ENCODE measurements at places on chromosomes 13 and 19.

- DNase-seq: no peak
Observed at GRCh38 chr19:40990972-40991381, at the start of gene CYP2B6. Gene CYP2B6, plus strand, starts transcription at chr19:40991282. Its CDS starts 24 bp downstream, at chr19:40991306.

GRCh38 chr19:6239401-6239844 is 40.4 kb downstream of the MLLT1 start:
- no peak for DNase-seq

DNA sequence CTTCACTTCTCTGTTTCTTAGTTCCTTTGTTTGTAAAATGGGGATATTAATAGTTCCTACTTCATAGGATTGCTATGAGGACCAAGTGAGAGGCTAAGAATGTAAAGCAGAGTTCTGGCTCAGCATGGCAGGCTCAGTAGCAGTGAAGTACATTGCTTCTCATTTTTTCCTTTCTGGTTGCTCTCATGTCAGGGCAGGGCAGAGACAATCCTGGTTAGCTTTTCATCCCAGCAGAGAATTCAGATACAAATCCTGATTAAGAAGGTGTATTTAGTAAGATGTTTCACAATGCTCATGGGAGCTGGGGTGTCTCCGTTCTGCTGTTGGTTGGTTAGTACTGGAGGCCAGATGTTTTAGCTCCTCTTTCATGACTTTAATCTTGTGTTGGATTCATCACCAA is 42.9 kb downstream of the WASF3 start:
- DNase-seq: no peak

DNA sequence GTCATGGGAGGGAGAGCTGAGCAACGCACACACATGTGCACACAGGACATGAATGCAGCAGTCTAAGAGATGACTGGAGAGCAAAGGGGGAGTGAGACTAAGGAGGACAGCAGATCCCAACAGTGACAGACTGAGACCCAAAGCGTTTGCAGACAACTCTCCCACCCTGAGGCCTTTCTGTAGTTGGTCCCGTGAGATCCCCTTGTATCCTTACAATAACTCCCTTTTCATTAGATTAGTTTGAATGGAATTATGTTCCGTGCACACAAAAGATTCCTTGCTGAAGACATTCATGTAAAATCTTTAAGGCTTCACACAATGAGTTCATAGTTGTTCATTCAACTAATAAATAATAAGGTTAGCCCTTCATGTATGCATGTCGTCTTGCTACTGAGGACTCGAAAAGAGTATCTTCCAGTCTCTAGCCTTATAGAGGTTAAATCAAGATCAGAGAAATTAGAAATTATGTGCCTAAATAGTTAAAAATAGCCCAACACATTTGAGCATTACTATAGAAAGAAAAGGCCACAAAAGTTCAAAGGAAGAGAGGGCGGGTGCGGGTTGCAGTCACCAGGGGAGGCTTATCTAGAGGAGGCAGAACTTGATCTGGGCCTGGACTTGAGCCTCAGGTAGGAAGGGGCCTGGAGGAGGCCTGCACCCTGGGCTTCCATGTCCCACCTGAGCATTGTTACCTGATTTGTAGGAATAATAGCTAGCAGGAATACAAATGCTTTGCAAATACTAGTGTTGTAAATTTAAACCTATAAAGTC is 3.1 kb upstream of the GTF3A start:
- DNase-seq: no peak

GRCh38 chr19:1591421-1592023 is 1.1 kb downstream of the MBD3 start:
- no peak for DNase-seq

DNA sequence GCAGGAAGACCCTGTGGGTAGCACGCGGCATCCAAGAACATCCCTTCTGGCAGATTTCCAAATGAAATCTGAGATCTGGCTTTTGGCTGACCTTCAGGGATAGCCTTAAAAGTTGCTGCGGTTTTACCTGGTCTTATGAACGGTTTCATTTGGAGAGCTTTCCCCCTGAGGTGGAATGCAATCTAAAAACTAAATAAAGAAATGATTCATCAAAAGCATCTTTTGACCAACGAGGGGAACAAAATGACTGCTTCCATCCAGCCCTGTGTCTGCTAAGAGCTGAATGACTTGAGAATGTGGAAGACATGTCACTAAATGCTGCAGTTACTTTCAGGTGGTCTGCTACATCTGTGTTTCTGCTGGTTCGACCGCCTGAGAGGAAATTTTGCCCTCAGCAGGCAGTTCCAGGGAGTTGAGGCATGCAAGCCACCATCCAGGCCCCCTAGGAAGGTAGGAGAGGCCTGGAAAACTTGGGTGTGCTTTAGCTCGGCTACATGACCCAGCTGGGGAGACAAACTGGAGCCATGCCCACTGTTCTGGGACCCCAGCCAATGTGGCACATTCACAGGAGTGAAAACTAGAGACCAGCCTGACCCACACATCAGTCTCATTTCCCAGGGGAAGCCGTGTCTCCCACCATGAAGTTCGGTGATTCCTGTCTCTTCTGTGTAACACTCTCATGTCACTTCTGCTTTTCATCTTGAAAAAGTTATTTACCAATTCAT is 175.1 kb upstream of the KL start:
- DNase-seq: no peak

DNA sequence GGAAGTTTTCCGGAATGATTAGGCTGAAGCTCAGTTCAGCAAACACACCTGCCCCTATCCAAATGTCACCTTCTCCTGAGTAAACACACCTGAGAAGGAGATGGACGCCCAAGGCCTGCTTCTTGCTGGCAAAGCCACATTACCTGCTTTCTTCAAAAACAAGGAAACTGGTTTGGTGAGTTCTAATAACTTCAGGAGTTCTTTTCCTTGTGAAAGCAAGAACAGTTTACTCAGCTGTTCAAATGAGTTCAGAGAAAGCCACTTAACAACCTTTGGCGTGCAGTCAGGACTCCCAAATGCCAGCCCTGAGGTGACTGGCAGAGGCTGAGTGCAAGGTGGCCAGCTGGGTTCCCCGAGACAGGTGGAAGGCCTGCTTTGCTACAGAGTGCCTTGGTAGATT is 160.5 kb downstream of the STK24 start:
- no peak for DNase-seq

DNA sequence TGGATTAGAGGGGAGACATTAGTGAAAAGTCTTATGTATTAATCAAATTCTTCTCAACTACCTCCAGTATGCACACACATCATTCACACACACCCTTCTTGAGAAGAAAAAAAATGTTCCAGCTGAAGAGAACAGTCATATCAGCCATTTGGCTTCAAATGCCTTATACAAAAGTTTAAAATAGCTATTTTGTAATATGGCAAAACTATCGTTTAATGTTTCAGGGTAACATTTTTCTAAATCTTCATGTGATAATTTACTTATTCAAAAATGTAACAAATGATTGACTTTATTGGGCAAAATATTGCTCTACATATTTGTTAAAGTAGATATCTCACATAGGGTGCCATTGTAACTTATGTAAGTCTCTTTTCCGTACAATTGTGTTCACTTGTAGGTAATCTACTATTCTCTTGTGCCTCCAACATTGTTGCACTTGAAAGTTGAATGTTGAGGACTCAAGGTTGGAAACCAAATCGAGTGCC is 13.6 kb downstream of the ZIC2 start:
- DNase-seq: no peak

GRCh38 chr19:19406878-19407632 is 1.6 kb downstream of the GATAD2A start:
- peak; percentile 43 for DNase-seq

GRCh38 chr19:4031420-4031819 is 23.9 kb downstream of the PIAS4 start:
- DNase-seq: no peak

DNA sequence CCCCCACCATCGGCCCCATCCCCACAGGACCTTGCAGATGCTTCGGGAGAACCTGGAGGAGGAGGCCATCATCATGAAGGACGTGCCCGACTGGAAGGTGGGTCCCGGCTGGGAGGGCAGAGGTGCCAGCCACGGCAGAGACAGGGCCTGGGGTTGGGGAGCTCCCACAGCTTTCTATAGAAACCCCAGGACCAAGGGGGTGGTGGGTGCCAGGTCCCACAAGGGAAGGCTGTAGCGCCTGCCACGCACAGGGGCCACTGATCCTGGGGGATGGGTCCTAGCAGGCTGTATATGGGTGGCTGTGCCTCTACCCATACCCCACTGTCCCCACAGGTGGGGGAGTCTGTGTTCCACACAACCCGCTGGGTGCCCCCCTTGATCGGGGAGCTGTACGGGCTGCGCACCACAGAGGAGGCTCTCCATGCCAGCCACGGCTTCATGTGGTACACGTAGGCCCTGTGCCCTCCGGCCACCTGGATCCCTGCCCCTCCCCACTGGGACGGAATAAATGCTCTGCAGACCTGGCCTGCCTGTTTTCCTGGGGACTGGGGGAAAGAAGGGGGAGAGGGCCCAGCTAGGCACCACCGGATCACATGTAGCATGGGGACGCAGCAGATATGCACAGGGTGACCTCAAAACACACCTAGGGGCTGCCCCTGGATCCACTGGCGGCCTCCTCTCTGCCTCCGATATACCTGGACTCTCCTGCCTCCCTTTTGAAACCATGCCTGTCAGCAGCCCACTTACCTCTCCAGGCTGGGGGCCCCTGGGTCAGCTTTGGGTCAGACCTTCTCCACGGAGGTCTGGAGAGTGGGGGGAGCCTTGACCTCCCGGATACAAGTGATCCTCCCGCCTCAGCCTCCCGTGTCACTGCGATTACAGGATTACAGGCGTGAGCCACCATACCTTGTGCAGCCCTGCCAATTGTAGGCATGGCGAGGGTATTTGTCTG is 761 bp upstream of the YJEFN3 start:
- no peak for DNase-seq

DNA sequence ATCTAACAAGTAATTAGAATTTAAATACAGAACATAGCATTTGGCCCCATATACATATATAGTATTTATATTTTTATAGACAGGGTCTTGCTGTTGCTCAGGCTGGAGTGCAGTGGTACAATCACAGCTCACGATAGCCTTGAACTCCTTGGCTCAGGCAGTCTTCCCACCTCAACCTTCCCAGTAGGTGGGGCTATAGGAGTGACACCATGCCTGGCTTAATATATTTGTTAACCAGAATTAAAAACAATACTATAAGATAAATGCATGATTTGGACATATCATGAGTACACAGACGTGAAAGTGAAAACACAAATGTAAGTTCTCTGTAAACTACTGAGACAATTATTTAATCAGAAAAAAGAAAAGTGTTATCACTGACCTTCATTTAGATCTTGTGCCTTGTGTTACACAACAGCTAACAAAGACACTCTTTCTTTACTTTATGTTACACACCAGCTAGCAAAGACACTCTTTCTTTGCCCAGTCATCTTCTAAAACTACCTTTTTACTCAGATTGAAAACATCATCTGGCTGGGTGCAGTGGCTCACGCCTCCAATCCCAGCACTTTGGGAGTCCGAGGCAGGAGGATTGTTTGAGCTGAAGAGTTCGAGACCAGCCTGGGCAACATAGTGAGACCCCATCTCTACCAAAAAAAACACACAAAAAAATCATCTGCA is 22.6 kb downstream of the CARS2 start:
- DNase-seq: no peak

GRCh38 chr19:53813996-53814395 is 10.1 kb downstream of the NLRP12 start:
- DNase-seq: no peak

DNA sequence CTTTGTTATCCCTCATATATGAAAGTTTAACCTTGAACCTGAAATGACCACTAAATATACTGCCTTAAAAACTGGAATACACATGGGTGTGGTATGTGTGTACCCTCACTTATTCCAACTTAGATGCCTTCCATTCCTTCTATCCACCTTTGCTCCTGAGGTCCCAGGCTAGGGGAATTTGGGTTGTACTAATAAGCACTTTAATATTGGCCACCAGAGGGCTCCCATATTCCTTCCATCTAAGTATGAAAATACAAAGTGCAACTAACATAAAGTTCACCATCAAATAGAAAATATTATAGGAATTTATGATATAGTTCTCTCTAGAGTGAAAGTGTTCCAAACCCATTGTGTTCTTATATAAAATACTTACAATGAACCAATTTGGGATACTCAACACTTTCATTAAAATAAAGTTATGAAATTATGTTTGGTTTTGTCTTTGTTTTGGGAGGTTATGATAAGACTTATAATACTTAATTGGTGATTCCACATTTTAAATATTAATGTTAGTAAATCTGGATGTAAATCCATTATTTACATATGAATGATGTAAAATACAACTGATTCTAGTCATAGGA is 62.3 kb downstream of the ITGBL1 start:
- no peak for DNase-seq

GRCh38 chr19:49513746-49514118 is 1.3 kb downstream of the FCGRT start:
- no peak for DNase-seq

DNA sequence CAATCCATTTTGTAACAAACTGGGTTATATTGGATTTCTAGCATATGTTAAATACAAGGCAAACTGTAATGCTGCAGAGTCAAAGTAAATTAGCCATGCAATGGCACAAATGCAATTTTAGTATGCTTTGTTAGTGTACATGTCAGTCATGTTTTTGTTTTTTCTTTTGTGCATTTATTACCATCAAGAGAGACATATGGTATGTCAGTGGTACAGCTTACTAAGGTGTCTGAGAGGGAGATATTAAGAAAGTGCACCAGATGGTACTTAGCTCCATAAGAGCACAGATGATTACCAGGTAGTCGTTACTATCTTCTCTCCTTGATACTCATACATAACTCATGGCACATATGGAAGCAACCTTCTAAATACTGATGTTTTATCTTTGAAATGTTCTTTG is 550.3 kb downstream of the GPC5 start:
- DNase-seq: no peak

- DNase-seq: no peak
Observed at GRCh38 chr19:29532956-29533355, 7.2 kb downstream of the VSTM2B start.

DNA sequence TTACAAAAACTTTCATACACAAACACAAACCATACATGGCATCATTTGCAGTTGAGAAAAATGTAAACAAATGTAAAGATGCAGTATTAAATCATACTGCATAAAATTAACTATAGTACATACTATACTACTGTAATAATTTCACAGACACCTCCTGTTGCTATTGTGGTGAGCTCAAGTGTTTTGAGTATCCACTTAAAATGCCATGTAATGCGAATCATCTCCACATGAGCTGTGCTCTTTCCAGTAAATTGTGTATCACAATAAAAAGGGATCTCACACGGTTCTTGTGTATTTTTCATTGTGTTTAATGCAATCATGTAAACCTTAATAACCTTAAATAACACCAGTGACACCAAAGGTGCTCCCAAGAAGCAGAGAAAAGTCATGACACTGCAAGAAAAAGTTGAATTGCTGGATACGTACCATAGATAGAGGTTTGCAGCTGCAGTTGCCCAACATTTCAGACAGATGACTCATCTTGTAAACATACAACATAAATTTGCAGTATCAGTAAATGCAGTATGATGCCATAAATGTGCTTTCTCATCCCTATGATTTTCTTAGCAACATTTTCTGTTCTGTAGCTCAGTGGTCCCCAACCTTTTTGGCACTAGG is 166.6 kb downstream of the RAP2A start:
- no peak for DNase-seq

GRCh38 chr19:10262771-10263170 is 8.1 kb upstream of the ICAM1 start:
- DNase-seq: no peak

All from activated CD4-positive, alpha-beta T cell treated with anti-CD3 and anti-CD28 coated beads for 1 hour (primary cell).